ENCODE measurements at places on chromosomes 4 and X.

GRCh38 chr4:93203708-93204107, 624.8 kb upstream of the ATOH1 start:
- no peak for DNase-seq

GRCh38 chr4:118783887-118784286, 52.0 kb downstream of the SEC24D start:
- no peak for DNase-seq

DNA sequence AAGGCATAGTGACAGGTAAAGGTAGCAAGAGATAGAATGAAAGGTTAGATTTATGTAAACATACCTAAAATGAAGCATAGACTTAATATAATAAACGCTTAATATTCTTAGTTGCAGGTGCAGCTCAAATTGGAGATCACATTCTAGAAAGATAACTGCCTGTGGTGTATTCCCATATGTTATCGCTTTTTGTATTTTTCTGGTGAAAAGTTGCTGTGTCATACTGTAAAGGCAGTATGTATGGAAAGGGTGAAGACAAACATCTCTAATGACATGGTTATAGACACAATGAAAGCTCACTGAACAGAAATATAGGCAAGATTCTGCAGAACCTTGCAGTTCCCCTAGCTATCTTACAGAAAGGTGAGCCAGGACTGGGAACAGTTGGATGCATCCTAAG, 240.3 kb downstream of the DCLK2 start:
- DNase-seq, result no peak

DNA sequence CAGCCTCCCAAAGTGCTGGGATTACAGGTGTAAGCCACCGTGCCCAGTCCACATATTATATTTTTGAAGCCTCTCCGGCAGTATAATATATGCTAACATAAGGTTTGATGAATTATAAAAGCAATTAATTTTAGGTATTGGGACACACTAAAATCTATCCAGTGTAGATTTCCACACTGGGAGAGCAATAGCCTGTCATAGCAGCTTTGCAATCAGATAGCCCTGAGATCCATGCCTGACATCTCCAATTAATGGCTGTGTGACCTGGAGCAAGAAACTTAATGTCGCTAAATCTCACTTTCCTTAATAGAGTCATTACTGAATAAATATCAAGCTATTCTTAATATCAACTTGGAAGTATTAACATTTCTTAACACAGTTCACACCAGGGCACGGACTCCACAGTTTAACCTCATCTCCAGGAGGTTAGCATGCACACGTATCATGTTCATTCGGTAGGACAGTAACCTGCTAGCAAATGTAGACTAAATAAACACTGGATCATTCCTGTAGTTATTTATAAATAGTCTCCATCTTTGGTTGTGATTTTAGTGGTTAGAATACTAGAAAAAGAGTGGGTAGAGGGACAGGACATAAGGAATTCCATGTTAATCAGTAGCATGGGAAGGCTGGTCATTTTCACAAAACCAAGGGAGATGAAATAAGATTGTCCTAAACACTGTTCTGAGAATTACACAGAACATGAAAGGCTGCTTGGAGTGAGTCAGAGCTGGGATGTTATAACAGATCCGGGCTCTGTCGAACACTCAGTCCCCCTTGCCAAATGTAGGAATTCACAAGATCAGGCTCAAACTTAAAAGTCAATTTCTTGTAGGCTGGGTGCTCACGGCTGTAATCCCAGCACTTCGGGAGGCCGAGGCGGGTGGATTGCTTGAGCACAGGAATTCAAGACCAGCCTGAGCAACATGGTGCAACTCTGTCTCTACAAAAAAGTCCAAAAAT, 254.7 kb downstream of the PALLD start:
- no peak for DNase-seq

- no peak for DNase-seq
Observed at GRCh38 chr4:140844061-140844460, 87.9 kb upstream of the TBC1D9 start.

DNA sequence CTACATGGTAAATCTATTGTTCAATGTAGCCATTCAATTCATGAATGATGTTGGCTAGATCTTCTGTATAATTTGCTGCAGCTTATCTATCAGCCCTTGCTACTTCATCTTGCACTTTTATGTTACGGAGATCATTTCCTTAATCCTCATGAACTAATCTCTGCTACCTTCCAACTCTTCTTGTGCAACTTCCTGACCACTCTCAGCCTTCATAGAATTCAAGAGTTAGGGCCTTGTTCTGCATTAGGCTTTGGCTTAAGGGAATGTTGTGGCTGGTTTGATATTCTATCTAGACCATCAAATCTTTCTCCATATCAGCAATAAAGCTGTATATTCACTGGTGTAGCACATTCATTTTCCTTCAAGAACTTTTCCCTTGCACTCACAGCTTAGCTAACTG, 36.7 kb upstream of the MAP9 start:
- no peak for DNase-seq

DNA sequence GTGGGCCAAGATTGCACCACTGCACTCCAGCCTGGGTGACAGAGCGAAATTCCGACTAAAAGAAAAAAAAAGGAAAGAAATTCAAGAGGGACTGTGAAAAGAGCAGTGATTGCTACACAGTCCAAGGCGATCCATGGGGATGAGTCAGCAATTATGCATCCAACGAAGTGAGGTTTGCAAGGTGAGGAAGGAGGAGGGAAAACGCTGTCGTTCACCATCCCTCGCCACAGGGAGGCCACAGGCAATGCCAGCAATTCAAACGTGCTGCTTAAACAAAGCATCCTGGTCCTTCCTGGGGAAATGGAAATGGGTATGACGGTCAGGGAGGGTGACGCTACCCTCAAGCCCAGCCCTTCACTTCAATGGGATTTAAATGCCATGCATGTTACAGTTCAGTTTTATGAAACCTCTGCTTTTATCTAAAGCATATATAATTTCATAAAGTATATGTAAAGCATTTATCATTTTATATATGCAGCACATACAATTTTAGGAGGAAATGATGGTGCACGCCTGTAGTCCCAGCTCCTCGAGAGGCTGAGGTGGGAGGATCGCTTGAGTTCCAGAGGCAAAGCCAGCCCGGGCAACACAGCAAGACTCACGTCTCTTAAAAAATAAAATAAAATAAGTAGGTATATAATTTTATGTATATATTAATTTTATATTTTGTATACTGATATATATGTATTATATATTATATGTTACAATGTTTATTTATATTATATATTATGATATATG, 108.7 kb downstream of the DHRSX start:
- DNase-seq, result no peak
